NCI-H187 treated with DMSO at 0.1 percent for 48 hours (cell line): ENCODE measurements at places on chromosomes 12 and 14.

DNA sequence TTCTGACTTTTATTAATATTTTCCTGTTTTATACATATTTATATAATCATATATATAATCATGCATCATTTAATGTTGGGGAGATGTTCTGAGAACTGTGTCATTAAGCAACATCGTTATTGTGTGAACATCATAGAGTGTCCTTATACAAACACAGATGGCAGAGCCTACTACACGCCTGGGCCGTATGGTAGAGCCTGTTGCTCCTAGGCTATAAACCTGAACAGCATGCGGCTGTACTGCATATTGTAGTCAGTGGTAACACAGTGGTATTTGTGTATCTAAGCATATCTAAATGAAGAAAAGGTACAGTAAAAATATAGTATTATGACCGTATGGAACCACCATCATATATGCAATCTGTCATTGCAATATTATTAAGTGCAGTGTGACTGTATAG lies 44.7 kb upstream of the BCL7A start:
- no peak for DNase-seq

DNA sequence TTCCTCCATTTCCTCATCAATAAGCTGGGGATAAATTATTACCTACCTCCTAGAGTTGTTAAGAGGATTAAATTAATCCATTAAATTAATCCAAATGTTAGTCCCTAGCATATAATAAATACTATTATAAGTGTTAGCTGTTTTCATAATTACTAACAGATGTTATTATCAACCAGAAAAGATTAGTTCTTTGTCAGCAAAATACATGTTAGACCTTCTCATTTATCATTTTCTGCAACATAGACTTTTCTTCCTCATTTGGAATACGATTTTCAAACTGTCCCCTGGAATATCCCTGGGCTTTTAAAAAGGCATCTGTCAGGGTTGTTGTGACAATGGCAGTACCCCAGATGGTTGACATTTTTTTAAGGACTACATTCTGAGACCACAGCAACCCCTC lies 133.1 kb downstream of the ANO6 start:
- no peak for DNase-seq

- DNase-seq = no peak
Observed at GRCh38 chr14:69363055-69363454, 35.0 kb downstream of the ERH start.

- peak; percentile 67 for DNase-seq
Observed at GRCh38 chr12:77049767-77050353, 15.5 kb downstream of the E2F7 start.

- no peak for DNase-seq
Observed at GRCh38 chr12:132658149-132658894, 28.8 kb downstream of the POLE start.

DNA sequence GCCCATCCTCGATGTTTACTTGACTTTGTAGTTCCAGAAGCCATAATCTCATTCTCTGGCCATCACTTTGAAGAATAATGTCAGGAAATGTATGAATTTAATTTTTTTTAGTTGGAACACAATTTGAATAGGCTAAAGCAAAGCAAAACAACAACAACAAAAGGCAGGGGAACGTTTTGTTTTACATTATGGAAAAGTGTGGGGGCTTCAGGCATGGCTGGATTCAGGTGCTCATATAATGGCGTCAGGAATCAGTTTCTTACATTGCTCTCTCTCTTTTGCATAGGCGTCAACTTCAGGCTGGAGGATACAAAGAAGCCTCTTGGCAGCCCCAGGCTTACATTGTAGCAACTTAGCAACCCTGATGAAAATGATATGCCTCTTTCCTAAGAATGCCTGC lies 13.1 kb upstream of the RPH3A start:
- DNase-seq = no peak

DNA sequence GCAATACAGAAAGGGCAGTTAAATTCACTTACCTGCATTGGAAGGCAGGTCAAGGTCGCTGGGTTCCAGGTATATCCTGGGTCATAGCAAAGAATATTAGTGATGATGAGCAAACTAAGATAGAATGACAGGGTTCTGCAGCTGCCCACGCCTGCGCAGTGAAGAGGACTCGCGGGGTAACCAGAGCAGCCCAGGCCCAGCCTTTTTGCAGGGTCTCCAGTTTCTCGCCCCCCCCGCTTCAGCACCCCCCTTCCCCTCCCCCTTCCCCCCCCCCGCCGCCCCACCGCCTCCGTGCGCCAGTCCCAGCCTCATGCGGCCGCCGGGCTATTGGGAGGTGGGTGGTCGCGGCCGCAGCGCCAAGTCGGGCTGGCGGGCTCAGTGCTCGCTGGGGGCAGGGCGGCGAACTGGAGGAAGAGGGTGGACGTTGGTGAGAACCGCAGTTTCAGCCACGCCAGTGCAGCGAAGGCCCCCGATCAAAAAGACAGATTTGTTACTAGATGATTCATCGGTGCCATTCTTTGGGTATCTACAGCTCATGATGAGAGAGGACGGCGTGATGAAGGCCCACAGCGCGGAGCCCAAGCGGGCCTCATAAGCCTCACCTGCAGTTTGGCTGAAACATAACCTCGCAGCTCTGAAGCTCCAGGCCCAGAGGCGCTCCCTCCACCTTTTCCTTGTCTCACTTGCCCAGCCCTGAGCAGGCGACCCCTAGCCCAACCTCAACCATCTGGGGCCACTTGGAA lies 20.2 kb downstream of the SLC2A3 start:
- no peak for DNase-seq

DNA sequence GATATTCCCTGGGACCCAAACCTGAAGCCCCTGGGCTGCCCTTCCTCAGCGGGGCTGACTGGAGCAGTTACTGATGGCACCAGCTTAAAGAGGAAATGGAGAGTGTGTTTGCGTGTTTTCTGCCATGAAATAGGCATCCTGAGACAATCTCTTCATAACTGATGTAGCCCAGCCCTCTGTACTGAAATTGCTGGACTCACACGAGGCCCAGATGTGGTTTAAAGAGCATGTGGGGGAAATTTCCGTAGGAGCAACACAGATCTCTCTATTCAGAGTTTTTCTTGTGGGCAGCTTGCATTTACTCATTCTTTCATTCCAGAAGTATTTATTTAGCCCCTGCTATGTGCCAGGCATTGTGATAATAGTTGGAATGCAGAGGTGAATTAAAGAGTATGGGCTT lies 782.1 kb upstream of the TBX3 start:
- DNase-seq = no peak

GRCh38 chr14:102696856-102697495 lies 80.3 kb upstream of the TRAF3 start:
- DNase-seq = no peak

- DNase-seq = no peak
Observed at GRCh38 chr12:106251631-106252455, 4.0 kb upstream of the CKAP4 start.

DNA sequence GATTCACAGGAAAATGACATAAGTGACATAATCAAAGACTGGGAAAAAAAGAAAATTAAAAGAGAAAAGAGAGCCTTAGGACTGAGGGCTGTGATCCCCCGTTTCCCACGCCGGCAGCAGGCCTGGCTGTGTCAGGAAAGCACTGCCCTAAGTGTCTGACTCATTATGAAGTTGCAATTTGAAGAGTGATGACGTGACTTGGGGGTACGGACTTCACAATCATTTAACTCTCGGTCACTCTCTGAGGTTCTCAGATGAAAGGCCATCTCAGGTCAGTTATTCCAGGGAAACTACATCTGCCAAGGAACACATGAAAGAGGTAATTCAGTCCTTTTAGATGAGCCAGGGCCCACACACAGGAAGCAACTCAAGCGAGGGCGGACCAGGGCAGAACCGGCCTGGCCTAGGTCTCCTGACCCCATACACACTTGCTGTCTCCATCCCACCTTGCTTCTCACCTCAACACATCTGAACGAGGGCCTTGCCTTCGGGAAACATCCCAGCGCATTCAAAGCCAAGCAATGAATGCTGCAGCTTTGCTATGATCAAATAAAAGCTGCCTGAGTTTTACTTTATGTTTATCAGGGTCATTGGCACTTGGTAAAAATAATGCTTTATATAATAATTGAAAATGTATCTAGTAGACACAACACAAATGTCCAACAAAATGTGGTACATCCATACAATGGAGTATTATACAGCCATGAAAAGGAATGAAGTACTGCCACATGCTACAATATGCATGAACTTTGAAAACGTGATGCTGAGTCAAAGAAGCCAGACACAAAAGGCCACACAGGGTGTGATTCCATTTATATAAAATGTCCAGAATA lies 2.7 kb downstream of the SSH1 start:
- no peak for DNase-seq

GRCh38 chr12:92123780-92124688 lies 21.6 kb downstream of the BTG1 start:
- DNase-seq = no peak
